ENCODE measurements at places on chromosomes 1 and 21. TPM values are rescaled to one million over a fixed set of nuclear protein-coding genes. Genes with fewer than 3 reads are reported as not detected.

- DNase-seq: no peak
These were observed 37.8 kb downstream of the MEGF6 start for GRCh38 chr1:3573500-3573899.

DNA sequence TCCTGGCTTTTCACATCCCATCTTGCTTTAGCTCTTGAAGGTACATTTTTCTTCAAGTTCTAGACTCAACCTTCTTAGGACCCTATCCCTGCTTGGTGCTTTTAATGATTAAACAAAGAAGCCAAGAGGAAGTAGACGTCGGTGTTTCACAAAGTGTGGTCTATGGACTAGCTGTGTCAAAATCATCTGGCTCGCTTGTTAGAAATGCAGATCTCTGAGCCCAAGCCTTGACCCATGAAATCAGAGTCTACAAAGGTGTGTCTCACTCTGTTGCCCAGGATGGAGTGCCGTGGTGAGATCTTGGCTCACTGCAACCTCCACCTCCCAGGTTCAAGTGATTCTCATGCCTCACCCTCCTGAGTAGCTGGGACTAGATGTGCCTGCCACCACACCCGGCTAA, 295.5 kb upstream of the KAZN start:
- DNase-seq: no peak

DNA sequence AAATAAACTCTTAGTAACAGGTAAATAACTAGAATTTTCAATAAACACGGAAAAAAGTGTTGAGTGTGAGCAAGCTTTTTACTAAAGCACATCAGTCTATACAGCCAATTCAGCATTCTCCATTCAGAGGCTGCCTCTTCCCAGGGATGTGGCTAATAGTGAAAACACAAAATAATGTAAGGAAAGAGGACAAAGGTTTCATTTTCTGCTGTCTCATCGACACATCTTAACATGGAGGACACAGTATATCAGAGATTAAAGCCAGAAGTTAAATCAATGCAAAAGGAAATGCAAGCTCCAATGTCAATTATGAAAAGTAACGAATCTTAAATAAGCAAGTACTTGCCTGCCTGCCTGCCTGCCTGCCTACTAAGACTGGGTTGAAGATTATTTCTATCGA, 43.2 kb downstream of the LUZP1 start:
- DNase-seq: no peak

DNA sequence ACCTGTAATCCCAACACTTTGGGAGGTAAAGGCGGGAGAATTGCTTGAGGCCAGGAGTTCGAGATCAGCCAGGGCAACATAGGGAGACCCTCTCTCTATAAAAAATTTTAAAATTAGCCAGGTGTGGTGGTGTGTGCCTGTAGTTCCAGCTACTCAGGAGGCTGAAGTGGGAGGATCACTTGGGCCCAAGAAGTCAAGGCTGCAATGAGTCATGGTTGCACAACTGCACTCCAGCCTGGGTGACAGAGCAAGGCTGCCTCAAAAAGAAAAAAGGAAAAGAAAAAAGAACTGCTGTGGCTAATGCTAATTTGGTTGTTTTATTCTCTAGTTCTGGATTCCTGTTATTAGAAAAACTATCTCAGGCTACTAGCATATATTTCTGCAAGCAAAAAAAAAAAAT, 29.8 kb downstream of the DBT start:
- DNase-seq: no peak

GRCh38 chr1:6727535-6727934, 25.9 kb upstream of the DNAJC11 start:
- DNase-seq: peak; percentile 64

The WNT4 gene
- not detected for total RNA-seq

The KRTAP6-3 gene
- total RNA-seq: not detected

DNA sequence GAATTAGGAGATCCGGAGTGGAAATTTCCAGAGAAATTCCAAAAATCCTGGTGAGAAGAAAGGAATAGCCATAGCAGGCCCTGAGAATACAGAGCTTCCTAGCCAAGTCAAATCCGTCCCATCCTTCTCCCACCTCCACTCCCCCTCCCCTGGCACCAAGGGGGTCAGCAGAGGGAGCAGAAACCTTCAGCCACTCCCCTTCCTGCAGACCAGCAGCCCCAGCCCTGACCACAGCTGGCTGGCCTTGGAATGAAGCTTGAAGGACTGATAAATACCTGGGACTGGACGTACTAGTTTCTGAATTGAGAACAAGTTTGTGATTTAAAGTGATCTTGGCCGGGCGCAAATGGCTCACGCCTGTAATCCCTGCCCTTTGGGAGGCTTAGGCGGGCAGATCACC, 13.8 kb upstream of the RIPPLY3 start:
- no peak for DNase-seq

- no peak for DNase-seq
These were observed 34.5 kb downstream of the ERO1B start for GRCh38 chr1:236247286-236247685.

DNA sequence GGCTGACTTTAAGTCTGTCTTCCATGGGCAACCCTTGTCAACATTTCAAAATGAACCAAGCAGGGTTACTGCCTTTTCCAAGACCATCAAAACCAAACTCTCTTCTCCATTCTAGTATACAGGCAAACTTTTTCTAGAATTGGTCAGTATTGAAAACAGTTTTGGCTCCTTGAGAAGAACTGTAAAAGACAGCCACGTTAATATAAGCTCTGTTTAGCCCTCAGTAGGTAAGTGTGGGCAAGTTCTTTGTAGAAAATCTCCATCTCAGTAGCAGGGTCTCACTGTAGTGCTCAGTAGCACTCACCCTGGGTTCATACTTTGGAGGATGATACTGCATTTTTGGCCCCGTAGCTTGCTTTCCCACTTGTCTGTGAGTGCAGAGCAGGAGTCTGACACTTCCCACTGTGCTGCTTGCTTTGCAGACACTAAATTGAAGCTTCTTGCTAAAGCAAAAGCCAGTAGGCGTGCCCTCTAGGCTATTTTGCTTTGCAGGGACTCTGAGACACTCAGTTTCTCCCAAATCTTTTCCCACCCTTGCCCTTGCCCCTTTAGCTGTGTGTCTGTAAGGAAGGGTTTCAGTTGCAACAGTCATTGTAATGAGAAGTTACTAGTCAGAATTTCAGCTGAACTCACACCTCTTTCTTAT, 34.3 kb upstream of the CACYBP start:
- no peak for DNase-seq

DNA sequence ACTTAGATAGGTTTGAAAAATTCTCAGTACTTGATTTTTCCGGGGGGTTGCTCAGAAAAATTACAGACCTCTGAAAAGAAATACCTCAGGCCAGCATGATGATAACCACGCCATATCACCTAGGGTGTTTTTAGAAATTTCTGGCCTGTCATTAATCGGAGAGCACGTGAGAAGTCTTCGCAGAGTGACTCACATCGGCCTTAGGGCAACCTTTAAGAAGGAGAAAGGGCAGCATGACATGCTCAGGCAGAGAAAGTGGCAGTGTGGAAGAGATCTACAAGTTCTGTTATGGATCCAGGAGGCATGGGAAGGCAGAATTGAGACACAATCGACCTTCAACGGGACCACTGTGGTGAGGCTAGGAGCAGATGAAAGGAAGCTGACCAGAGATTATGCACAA, 506.3 kb downstream of the LMO4 start:
- no peak for DNase-seq

GRCh38 chr1:198467342-198467741, 73.1 kb downstream of the ATP6V1G3 start:
- no peak for DNase-seq

DNA sequence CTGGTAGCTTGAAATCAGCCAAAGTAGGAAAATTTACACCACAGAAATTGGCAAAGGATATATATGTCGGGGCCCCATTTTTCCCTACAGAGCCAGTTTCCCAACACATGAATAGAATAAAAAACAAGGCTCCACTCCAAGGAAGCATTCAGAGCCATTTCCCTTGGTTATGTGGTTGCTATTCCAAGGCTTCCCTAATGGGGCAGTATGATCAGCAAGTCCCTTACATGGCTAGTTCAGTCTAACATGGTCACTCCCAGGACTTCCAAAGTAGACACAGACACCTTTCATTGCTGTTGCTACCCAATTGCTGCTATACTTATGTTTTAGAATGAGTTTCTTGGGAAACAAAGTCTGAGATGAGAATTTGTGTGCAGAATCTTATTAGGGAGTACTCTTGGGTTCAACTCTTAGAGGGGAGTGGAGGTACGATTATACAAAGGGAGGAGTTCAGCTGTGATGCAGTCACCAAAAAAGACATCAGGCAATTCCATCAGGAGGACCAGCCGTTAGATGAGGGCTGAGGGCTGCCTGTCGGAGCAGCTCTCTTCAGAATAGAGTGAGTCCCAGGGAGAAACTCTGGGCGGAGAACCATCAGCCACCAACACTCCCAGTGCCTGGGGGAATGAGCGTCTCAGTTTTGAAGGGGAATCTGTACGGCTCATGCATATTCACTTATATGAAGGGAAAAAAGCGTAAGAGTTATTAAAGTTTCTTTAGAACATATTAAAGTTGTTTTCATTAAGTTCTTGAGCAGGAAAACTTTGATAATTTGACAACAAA, 92.9 kb downstream of the C21orf91 start:
- DNase-seq: no peak

The C1orf94 gene
- total RNA-seq: not detected

DNA sequence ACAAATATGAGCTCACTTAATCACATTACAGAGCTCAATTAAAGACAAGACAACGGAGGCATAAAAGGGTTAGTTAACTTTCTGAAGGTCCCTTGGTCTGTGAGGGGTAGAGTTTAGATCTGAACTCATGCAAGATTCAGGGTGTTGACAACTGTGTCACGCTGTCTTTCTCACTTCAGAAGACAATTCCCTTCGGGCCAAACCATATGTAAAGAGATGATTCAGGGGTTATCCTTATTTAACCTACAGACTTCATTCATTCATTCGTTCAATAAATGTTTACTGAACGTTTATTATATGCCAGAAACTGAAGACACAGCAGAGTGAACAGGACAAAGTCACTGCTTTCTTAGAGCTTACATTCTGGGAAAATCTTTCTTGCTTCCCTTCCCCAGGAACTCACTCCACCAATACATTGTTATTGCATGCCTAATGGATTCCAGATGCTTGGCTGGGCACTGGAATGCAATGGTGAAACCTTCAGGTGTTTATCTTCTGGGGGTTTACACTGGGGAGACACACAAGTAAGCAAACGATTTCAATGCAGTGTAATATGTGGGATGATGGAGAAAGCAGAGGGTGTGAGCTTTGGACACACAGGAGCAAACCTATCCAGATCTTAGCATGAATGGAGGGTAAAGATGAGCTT, 6.4 kb downstream of the XCL1 start:
- no peak for DNase-seq

GRCh38 chr1:200051620-200052019, 24.1 kb downstream of the NR5A2 start:
- no peak for DNase-seq

The CZIB gene
- total RNA-seq: 43.4 TPM

DNA sequence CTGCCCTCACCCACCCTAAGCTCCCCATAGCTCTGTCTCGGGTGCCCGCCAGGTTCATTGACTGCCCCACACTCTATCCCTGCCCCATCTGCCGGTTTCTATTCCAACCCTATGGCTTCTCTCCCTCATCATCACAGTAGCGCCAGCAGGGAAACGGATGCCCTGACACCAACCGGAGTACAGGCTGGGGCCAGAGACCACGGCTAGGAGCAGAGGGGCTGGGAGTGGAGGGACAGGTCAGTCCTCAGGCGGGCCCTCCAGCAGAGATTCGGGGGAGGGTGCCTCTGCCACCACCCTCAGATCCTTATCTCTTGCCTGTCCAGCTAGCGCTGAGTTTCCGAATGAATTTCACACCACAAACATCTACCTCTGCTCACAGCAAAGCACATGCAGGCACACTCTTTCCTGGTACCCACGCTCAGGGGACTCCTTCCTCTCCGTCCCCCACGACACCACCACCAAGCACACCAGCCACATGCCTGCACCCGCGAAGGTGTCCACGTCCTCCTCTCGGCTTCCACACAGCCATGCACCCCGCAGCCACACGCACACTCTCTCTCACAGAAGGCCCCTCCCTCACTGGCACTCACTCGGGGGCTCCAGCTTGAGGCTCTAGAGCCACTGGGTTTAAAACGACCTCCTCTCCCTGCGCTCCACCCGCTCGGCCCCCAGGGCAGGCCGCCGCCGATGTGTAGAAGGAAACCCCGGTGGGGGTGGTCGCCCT, 7.2 kb downstream of the TAL1 start:
- DNase-seq: no peak

DNA sequence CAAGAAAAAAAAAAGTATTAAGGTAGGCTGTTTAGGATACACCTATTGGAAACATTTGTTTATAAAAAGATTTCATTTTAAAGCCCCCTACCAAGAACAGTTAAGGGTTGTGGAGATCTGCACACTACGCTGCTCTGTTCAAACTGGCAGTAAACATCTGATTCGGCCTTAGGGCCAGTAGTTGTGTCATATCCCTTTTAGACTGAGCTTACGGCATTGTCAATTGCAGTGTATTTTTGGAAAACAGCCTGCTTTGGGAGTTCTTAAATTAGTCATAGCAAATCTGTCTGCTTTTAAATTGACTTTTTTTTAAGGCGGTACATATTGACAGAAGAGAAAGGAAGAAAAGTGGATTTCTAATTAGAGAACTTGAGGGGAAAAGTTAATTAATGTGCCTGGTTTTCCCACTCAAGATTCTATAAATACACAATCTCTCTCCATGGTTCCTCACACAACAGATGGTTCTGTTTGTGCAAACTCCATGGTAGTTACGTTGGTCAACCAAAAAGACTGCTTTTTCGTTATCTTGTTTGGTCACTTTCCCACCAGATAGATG, 1.7 kb upstream of the ELK4 start:
- DNase-seq: no peak

DNA sequence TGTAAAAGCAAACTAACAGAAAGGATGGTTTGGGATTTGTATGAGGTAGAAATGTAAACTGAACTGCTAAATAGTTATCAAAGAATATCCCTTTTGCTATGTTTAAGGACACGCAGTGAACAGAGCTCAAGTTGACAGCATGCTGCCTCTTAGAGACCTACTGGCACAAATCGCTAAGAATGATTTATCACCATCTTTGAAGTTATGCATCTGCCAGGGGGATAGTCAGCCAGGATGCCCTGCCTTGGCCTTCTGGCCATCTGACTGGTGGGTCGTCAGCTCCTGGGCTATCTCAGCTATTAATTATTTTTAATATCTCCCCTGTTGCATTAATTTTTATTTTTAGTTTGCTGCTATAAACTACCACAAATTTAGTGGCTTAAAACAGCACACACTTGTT, 334.8 kb upstream of the KAZN start:
- no peak for DNase-seq

The HSPA13 gene
- 65.5 TPM for total RNA-seq

GRCh38 chr1:15027515-15027986, 126.0 kb upstream of the TMEM51 start:
- DNase-seq: peak; percentile 33

GRCh38 chr1:241813768-241814320, 34.2 kb upstream of the EXO1 start:
- no peak for DNase-seq

Data from activated T-cell treated with anti-CD3 and anti-CD28 coated beads, Interleukin-2, amount 50 U/mL, for 72 hours (primary cell).